ENCODE measurements at places on chromosomes 12 and 14.
A peak's percentile ranks its signal among the peaks of the same experiment; 100 is the strongest.

- peak; percentile 97 for DNase-seq
Observed at GRCh38 chr12:12266873-12267741, at the start of gene LRP6. Gene LRP6 (minus strand): TSS chr12:12267044. CDS start chr12:12266735, 309 bp downstream.

DNA sequence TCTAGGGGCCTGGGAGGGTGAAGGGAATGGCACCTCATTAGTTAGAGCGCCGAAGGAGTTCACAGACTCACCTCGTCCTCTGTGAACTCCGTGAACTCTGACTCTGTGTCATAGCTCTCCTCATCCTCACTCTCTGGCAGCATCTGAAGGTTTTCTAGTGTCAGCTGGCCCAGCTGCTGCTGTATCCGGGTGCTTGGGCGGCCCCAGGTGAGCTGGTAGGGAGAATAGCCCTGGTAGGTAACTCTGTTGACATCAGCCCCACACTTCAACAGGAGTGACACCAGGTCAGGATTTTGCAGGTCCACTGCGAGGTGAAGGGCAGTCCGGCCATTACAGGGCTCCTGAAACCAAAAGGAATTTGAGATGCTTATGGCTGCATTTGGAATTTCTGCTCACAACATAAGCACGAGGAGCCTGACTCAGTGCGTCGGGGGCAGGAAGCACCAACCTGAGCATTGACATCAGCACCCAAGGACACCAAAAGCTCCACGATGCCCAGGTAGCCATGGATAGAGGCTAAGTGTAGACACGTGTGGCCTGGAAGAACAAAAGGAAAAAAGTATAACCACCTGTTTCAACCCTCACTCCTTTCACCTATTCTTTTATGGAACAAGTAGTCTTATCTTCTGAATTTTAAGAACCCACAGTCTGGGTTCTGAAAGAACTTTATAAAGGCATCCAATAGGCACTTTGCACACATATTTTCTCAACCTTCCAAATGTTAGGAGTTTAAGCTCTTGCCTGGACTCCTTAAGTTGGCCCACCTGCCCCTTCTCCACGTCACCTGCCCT, 2.0 kb downstream of the NFKBIA start:
- no peak for DNase-seq

DNA sequence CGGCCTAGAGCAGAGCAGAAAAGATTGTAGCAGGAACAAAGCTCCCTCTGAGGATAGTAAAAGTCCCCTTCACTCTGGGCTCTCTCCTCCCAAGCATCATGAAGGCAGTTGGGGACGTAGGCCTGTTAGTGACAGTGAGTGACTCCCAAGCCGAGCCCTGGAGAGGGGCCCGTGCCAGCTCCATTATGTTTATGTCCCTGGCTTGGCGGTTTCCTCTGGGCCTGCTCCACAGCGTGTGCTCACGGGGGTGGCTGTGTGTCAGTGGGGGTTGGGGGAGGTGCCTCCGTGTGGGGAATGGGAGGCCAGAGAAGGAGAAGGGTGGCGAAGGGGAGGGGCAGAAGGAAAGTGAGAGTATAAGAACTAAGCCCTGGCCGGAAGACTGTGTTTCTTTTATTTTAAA, 170.0 kb upstream of the VASH1 start:
- no peak for DNase-seq

GRCh38 chr12:6961278-6961694, 9.2 kb downstream of the PHB2 start:
- DNase-seq: peak; percentile 85

DNA sequence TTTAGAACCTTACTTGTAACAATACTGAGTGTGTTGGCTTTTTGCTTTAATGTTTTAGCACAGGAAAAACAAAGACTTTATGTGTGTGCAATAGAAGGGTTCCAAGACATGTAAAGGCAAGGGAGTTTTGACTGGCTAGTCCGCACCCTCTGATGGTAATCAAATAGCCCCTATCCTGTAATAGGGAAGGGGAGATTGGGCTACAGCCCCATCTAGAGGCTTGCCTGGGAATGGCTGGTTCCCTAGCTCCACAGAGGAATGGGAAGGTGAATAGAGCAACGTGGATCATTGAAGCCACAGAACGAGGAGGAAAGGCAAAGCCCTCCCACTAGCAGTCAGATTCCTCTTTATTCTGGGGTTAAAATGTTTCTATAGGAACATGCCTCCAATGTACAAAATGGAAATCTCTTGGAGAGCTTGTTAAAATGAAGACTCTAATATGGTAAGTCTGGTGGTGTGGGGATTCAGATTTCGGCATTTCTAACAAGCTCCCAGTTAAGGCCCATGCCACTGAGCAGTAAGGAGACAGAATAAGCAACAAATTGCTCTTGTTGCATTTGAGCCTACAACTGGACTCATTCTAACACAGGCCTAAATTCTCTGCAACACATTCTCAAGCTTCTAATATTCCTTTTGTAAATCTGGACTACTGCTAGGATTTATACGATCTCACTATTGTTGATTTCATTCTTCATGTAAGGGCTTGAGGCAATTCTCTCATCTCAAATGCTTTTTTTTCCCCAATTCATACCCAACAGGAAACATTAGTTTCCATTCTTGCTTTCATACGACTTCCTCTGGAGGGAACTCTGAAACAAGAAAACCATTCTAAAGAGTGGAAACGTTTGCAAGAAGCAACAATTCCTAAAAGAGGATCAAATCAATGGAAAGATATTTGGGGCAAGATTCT, 57.1 kb downstream of the NIN start:
- DNase-seq: no peak

DNA sequence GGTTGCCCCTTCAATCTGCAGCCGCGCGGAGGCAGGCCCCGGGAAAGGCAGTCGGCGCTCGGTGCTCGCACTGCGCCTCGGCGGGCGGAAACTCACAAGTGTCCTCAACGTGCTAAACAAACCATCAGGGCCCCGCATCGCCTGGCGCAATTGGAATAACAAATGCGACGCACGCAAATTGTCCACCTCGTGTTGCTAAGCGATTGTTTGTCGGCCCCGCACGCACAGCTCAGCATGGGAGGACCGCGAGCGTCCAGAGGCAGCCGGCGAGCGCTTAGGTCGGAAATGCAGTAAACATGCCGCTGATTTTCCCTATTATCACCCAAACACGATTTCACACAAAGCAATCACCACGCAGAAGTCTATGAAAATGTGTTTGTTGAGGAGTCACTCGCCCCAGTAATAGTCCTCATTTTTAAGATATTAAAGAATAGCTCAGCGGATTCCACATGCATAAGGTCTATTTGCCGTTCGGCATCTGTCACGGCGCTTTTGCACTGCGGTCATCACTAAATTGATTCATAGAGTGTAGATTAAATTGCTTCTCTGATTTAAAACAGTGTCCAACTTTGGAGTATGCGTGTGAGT, 3.2 kb upstream of the GSC start:
- no peak for DNase-seq

DNA sequence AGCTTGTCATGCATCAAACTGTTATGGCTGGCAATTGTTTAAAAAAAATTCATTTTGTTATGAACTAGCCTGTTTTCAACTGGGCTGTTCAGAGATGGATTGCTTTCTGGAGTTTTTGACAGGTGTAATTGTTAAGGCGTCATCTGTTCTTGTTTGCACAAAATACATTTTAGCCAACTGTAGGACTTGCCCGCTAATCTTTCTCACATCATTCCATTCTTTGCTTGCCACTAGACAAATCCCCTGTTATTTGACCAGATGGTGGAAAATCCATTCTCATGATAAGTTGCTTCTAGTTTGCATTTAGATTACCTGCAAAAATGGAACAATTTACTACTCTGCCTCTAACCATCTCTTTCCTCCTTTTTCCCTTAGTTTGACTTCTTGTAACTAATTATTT, 114.3 kb downstream of the NPAS3 start:
- no peak for DNase-seq

DNA sequence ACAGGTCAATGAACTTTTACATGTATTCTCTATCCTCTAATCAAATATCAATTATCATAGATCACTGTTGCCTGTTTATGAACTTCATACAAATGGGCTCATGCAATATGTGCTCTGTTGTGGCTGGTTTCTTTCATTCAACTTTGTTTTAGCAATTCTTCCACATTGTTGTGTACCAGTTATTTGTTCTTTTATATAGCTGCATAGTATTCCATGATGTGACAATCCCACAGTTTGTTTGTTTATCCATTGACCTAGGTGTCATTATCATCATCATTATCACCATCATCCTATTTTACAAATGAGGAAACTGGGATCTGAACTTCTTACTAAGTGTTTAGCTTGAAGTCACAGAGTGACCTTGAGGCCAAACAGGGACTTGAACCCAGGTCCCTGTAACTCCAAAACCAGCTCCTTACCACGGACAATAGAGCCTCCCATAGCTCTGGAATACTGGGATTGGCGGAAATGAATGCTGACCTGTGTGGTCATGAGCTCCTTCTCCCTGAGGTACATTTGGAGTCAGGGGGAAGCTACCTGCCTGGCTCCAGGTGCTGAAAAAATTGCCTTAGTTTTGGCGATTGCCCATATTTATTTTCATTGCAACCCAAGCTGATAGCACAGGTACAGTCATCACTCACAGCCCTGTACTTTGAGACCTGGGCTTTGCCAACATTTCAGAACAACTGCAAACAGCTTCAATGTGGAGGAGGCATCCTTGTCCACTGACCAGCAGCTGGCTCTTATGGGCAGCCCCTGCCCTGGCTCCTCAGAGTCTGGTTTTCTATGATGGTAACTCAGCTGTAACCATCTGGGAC, 9.2 kb downstream of the ZFP36L1 start:
- no peak for DNase-seq

Measured in GM06990 (cell line).